Pancreas (tissue), 10 donors: ENCODE measurements at places on chromosomes 7 and 10.
A peak's percentile ranks its signal among the peaks of the same experiment; 100 is the strongest.

- DNase-seq, result no peak
Measured at GRCh38 chr10:87878664-87879459, 15.4 kb downstream of the PTEN start.

GRCh38 chr10:48255722-48256121 lies 18.8 kb downstream of the FRMPD2 start:
- no peak for DNase-seq

DNA sequence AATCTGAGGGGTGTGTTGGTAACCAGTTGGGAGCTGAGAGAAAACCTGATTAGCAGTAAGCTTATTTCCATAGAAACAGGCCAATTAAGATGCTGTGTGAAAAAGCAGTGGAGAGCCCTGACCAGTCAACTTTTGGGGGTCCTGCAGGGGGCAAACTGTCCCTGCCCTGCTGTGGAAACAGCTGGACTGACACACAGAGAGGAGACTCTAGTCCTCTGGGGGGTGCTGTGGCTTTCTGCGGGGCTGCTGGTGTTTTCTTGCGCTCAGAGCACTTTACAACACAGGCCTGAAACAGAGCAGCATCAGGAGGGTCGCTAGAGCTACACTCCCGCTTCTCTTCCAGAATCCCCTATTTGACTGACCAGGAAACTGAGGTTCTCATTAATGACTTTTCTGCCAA lies 546.9 kb upstream of the GALNT17 start:
- DNase-seq, result no peak

- no peak for DNase-seq
Measured at GRCh38 chr10:24706479-24707118, 17.1 kb downstream of the ARHGAP21 start.

DNA sequence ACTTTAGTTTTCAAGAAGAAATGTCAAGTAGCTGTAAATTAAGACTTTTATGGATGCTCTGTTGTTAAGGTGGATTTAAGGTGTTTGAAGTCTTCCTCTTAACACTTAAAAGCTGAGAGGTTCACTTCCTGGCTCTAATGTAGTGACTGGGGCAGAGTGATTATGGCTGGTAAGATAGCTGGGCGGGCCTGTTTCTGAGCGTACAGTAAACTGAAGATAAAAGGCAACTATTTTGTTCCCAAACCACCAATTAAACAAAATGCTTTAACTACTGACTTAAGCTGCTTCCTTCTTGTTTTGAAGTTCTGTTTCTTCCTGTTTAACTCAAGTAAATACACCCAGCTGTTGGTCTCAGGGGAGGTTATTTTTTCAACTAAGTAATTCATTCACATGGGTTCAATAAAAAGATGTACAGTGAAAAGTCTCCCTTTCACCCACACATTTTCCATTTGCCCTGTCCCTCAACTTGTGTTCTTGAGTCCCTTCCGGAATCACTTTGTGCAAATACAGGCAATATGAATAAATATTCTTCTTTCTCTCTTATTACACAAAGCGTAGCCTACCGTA lies 19.3 kb downstream of the VWA2 start:
- DNase-seq, result no peak

- peak; percentile 88 for DNase-seq
Measured at GRCh38 chr7:149742075-149742701, 31.2 kb downstream of the ZNF467 start.

DNA sequence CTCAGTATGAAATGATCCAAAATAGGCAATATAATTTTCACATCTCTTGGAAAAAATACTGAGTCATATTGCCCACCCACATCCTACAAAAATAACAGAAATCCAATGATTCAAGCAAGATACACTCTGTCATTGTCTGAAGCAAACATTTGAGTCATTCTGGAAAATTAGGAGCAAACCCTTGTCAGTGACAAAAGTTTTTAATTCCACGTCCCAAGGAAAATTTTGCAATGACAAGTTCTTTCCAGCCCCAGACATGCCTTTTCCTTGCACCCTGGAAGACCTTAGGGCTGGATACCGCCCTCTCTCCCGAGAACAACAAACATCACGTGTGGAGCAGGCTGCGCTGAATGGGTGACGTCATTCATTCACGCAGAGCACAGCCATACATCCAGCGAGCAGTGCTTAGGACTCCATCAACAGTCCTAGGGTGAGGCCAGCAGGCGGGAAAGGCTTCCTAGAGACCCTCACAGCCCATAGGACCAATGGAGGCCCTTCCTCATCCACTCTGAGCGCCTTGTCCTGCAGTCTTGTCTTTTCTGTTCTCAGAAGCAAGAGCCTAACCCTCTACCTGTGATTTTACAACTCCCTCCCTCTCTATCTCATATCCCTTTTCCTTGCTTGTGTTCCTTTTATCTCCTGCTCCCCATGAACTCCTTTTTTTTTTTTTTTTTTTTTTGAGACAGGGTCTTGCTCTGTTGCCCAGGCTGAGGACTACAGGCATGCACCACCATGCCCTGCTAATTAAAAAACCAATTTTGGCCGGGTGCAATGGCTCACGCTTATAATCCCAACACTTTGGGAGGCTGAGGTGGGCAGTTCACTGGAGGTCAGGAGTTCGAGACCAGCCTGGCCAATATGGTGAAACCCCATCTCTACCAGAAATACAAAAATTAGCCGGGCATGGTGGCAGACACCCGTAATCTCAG lies 23.5 kb upstream of the KDM7A start:
- DNase-seq, result no peak

- DNase-seq, result no peak
Measured at GRCh38 chr7:94848531-94848930, 58.9 kb upstream of the PPP1R9A start.

- no peak for DNase-seq
Measured at GRCh38 chr10:62819141-62819920, 3.2 kb upstream of the EGR2 start.

DNA sequence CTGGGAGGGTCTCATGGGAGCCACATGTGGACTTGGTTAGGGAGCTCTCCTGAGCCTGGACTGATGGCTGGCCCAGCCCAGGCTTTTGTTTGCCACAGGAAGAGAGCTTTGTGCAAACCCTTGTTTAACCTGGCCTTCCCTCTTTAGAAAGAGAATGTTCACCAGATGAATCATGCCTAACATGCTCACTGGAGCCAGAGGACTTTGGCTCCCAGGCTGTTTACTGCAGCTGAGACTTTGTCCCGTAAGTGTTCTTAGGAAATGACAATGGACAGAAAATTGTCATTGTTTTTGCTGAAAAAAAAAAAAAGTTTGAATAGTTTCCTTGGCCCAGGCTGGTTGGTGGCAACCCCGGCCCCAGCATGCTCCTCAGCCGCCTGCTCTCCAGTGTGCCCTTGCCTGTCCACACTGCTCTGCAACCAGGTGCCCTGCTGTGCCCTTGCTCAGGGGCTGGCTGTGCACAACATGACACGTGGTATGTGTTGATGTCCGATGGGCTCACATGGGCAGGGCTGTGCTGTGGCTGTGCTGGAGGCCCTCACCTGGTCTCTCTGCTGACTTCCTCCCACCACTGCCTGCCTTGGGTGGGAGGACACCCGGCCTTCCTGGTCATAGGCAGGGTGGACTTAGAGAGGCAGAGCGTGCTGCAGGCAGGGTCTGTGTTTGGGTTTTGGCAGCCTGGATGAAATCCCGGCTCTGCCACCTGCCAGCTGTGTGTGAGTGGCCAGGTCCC lies 215.3 kb upstream of the ZNF32 start:
- DNase-seq, result peak; percentile 68

DNA sequence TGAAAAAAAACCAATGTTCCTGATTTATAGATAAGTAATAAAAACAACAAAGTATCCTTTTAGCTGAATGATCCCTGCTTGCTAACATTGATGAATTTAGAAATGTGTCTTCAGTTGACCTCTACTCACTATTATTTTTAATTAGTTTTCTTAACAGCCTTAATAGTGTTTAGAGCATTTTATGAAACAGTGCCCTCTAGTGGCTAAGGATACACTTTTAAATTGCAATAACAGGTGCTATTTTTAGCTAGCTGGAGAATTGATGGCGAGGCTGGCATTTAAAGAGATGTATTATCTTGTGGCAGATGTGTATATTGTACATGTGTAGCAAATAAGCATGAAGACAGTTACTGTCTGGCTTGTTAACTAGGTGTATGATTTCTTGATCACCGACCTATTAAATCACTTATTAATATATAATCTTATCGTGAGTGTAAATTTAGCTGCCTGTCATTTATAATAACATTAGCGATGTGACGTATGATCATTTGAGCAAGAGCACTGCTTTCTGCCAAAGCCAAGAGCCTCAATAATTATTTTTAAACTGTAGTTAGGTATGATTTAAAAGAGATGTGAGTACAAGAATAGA lies 451.9 kb downstream of the DPP6 start:
- DNase-seq, result no peak

GRCh38 chr10:78660446-78661106 lies 408.2 kb upstream of the ZMIZ1 start:
- no peak for DNase-seq

- no peak for DNase-seq
Measured at GRCh38 chr7:118183428-118183785, 557 bp upstream of the LSM8 start.

- DNase-seq, result no peak
Measured at GRCh38 chr10:11881477-11882417, 58.6 kb downstream of the PROSER2 start.

GRCh38 chr10:60073397-60073780 lies 167.0 kb upstream of the CCDC6 start:
- DNase-seq, result no peak

GRCh38 chr7:9645756-9646155 lies 1212.3 kb downstream of the NXPH1 start:
- no peak for DNase-seq

GRCh38 chr7:58316-58715 lies 134.1 kb upstream of the FAM20C start:
- DNase-seq, result no peak
